ENCODE measurements at places on chromosomes 11 and 22.

- DNase-seq: no peak
These were observed 15.8 kb upstream of the TCF20 start for GRCh38 chr22:42286205-42286604.

DNA sequence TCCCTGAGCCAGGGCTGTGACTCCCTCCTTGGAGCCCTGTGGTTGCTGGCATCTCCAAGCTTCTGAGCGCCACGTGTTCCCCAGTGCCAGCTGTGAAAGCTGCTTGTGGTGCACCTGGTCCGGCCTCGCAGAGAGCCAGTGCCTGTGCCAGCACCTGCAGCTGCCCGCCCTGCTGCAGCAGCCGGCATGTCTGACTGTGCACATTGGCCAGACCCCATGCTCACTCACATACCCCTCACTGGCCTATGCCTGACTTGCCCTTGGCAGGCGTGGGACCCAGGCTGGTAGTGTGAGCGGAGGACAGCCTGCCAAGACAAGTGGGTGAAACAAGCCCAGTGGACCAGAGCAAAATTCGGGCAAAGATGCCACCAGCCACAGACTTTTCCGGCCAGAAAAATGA is 9.8 kb downstream of the MRPL48 start:
- DNase-seq: no peak

- DNase-seq: no peak
These were observed 34.4 kb upstream of the SORL1-AS1 start for GRCh38 chr11:121487191-121487590.

GRCh38 chr11:69075421-69076128 is 26.8 kb downstream of the TPCN2 start:
- no peak for DNase-seq

- DNase-seq: no peak
These were observed 5.5 kb upstream of the IRAG1 start for GRCh38 chr11:10699072-10699471.

- no peak for DNase-seq
These were observed 20.1 kb upstream of the POLA2 start for GRCh38 chr11:65241692-65242091.

GRCh38 chr11:18769802-18770456 is 21.7 kb downstream of the PTPN5 start:
- DNase-seq: no peak

GRCh38 chr11:10225553-10225952 is 68.5 kb downstream of the SBF2 start:
- no peak for DNase-seq

- DNase-seq: no peak
These were observed 987 bp upstream of the NCR3LG1 start for GRCh38 chr11:17350455-17351171.

GRCh38 chr11:36703055-36703404 is 105.0 kb upstream of the RAG2 start:
- no peak for DNase-seq

DNA sequence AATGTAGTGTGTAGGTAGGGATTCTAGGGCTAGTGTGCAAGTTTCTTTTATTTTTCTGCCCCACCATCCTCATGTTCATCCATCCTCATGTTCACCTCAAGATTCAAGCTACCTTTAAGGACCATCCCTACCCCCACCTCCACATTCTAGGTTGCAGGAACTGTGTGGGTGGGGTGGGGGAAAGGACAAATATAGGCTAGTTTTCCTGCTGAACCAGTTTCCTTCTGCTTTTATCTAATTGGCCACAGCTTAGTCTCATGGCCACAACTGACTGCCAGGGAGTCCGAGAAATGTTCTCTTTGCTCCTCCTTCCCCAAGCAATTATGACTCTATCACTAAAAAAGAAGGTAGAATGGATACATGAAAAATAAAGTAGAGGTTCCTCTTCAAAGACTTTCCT is 179.0 kb upstream of the LARGE1 start:
- no peak for DNase-seq

- no peak for DNase-seq
These were observed 900.3 kb downstream of the OPCML start for GRCh38 chr11:132631989-132632388.

DNA sequence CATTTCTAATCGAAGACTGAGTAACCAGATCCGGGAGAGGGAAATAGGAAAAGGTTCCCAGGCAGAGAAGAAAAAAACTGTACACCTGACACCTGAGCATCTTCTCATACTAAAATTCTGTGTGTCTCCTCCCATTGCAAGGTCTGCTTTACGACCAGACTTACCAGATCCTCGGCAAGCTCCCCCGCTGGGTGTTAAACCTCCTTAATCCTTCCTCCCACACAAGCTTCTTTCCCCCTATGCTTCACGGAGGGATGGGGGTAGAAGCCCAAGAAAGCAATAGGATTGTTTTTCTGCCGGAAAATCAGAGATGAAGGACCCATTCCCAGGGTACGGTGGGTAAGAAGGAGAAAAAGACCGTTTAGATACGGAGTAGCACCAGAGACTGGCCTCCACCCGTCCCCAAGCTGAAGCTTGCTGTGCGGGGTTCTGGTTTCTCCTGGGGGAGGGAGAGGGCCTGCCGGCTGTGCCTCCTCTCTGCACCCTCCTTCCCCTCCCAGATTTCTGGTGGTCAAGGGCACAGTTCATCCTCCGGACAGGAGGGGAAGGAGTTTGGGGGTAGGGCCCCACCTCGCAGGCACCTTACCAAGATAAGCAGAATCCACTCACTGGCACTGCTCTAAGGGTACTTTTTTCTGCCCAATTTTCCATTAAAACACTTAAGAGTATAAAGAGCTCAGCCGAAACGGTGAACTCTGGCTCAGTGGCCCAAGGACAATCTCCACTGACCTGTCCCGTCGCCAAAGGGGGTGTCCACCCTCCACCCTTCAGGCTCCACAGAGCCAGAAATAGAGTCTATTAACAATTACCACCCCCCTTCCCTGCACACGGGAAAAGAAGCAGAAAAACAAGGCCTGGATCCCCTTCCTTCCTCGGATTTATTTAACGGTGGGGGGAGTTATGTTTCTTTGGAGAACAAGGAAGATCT is 1.2 kb downstream of the TOB2 start:
- no peak for DNase-seq

DNA sequence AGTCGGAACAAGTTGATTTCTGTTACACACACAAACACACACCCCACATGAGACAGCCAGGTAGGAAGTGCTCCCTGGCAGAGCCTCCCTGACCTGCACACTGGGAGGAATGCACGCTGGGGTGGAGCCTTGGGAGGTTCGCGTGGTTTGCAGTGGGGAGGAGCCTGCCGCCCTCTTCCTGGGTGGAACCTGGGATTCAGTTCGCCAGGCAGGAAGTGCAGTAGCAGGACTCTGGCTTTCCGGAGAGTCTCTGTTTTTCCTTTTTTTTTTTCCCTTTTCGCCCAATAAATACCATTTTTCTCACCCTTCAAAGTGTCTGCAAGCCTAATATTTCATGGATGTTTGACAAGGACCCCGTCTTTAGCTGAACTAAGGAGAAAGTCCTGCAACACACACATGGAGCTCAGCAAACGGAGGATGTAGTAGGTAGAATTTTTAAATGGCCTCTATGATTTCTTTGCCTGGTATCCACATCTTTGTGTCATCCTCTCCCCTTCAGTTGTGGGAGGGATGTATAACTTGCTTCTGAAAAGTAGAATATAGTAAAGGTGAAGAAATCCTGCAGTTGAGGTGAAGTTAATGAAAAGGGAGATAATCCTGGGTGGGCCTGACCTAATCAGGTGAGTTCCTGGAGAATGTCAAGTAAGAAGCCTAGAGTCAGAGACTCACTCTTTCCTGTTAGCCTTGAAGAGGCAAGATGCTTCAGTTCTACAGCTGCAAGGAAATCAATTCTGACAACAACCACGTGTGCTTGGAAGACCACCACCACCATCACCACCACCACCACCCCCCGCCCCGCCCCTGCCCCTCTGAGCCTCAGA is 72.9 kb downstream of the PIWIL4 start:
- DNase-seq: no peak

DNA sequence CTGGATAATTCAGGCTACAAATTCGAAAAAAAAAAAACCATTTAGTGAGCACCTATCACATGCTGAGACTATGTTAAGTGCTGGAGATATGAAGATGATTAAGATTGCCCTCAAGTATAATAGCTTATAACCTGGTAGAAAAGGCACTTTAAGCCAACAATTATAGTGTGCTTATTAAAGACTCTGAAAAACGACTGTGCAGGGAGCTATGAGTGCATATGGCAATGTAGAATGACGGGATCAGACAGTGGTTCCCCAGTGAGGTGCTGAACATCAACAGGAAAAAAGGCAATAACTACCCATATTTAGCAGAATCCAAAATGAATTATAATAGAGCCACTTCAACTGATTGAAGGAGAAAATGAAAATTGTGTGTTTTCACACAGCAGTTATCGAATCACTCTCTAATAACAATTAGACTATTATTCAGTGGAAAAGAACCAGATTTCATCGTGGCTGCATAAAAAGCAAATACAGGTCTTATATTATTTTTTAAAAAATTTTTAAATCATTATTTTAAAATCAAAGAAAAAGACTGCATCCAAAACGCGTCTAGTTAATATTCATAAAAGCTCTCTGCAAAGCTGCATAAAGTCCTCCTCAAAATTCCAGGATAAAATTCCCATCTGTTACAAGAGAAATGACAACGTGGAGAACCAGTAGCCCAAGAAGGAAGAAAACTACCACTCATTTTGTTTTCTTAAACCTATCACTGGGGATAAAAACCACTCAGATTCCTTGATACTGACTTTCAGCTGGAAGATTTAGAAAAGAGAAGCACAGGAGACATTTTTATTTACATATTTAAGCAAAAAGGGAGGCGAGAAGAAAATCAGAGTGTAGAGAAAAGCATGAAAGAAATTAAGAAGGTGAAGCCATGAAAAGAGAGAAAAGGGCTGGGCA is 1.1 kb downstream of the MTMR2 start:
- no peak for DNase-seq

- DNase-seq: no peak
These were observed 88.9 kb downstream of the RRM1 start for GRCh38 chr11:4183410-4184057.

Data from stimulated activated CD8-positive, alpha-beta memory T cell treated with anti-CD3 and anti-CD28 coated beads, Interleukin-4, amount 100 ng/mL, for 4 hours (primary cell).